ENCODE measurements at places on chromosomes 7 and 10. TPM values are rescaled to one million over a fixed set of nuclear protein-coding genes. Genes with fewer than 3 reads are reported as not detected.
A peak's percentile ranks its signal among the peaks of the same experiment; 100 is the strongest.

Gene SP8
- total RNA-seq = 0.70 TPM

Gene ITIH2
- total RNA-seq = not detected

Gene PILRB
- total RNA-seq = 19.9 TPM

Gene SLF2
- 19.6 TPM for total RNA-seq

Gene AOAH
- total RNA-seq = not detected

Gene VAX1
- total RNA-seq = 0.62 TPM

Gene GDF2
- not detected for total RNA-seq

Gene ZNF365
- total RNA-seq = 11.0 TPM

Gene HMX2
- not detected for total RNA-seq

Gene RPP30
- 24.9 TPM for total RNA-seq

DNA sequence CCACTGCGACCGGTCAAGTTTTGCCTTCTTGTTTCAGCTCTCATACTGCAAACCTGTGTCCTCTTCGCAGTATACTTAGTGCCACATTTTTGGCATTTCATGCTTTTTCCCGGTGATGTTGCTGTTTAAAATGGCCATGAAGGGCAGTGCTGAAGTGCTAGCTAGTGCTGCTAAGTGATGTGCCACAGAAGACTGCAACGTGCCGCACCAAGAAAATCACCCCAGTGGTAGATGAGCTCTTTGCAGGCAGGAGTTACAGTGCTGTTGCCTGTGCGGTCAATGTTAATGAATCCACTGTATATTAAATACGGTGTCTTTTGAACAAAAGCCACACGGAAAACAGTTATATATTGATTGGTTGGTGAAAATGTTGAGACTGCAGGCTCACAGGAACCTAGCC is 120.3 kb downstream of the ANLN start:
- no peak overlapping the region for H3K4me3 ChIP-seq
- no peak for DNase-seq
- no peak overlapping the region for H3K27ac ChIP-seq

GRCh38 chr7:48286836-48287235 is 115.6 kb downstream of the ABCA13 start:
- H3K36me3 ChIP-seq = no peaks in the 10 kb centered on the region
- no peak overlapping the region for H3K4me3 ChIP-seq
- no peak for DNase-seq
- no peaks in the 10 kb centered on the region for H3K4me1 ChIP-seq
- H3K27ac ChIP-seq = no peak overlapping the region
- H3K27me3 ChIP-seq = no peaks in the 10 kb centered on the region

DNA sequence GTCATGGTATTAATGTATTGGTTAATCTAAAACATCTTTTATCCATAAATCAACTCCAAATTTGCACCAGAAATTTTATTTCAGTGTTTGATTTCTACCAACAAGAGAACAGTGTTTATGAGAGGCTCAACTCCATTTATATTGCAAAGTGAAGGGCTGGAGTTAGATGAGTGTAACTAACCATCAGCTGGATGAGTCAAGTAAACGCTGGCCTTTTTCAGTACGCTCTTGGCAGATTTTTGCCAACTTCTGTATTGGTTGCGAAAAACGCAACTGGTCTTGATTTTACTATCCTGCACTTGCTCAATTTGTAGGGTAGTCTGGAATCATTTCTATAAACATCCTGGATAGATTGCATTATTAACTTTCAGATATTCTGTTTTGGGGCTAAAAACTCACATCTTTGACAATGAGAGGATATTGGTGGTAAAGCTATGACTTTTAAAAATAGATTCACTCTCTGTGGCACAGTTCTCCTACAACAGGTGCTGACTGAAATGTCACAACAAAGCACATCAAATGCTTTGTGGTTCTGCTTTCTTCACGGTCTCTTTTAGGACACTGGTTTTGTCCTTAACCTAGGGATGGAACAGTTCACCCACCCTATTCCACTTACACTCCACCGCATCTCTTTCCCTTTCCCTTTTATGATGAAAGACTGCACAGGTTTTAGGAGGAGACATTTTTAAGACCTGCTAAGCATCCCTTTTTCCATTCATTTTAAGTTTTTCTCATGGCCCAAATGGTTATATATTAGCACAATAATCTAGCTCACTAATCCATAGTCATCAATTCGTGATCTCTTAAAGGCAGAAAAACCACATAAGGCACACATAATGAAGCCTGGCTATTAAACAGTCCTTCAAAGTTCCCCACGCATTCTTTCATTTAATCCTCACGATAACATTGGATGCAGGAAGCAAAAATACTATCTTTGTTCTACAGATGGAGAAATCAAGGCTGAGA is 12.8 kb downstream of the CACNA2D1 start:
- H3K27ac ChIP-seq = no peak overlapping the region
- H3K27me3 ChIP-seq = no peaks in the 10 kb centered on the region
- peaks cover 15% of the 10 kb centered on the region for H3K4me1 ChIP-seq
- no peak for DNase-seq

GRCh38 chr10:11846542-11846941 is 23.4 kb downstream of the PROSER2 start:
- no peak overlapping the region for H3K27ac ChIP-seq
- H3K4me3 ChIP-seq = no peak overlapping the region
- H3K27me3 ChIP-seq = no peaks in the 10 kb centered on the region

GRCh38 chr10:8738987-8739386 is 684.5 kb downstream of the GATA3 start:
- DNase-seq = no peak
- no peak overlapping the region for H3K27ac ChIP-seq
- H3K4me3 ChIP-seq = no peak overlapping the region
- no peaks in the 10 kb centered on the region for H3K36me3 ChIP-seq

DNA sequence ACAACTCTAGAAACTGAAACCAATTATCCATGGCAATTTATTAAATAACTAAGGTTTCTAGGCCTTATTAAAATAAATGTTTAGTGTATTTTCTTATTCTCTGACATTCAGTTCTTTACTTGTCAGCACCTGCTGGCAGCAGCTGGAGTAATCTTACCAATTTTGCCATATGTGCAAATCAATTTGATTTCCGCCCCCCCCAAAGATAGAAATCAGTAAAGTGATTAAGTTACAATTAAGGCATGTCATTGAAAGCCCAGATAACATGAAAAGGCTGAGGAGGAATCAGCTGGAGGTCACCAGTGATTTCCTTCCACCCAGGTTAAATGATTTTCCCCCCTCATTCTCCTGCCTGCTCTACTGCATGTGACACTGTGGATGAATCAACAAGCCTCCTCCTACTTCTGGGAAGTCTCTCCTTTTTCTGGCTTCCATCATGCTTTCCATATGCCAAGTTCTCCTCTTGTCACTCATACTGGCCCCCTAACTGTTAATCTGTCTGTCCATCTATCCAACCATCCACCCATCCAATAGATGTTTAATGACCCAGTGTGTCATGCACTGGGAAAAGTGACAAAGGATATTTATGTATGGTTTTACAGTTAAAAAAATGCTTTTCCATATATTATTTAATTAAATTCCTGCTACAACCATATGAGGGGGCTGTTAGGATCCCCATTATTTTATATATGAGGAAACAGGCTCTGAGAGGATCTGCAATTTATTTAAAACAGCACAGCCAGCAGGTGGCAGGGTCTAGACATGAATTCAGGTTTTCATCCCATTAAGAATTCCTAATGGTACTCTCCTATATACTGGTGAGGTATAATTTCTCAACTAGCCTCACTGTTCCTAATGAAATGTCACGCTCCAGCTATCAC is 116.5 kb downstream of the ATXN7L1 start:
- no peak overlapping the region for H3K27ac ChIP-seq
- DNase-seq = peak; percentile 32
- H3K36me3 ChIP-seq = no peaks in the 10 kb centered on the region

- peaks cover 23% of the 10 kb centered on the region for H3K4me1 ChIP-seq
- no peak overlapping the region for H3K4me3 ChIP-seq
- H3K36me3 ChIP-seq = no peaks in the 10 kb centered on the region
- no peaks in the 10 kb centered on the region for H3K27me3 ChIP-seq
These were observed 51.6 kb downstream of the CREB3L2 start for GRCh38 chr7:137950263-137950621.

DNA sequence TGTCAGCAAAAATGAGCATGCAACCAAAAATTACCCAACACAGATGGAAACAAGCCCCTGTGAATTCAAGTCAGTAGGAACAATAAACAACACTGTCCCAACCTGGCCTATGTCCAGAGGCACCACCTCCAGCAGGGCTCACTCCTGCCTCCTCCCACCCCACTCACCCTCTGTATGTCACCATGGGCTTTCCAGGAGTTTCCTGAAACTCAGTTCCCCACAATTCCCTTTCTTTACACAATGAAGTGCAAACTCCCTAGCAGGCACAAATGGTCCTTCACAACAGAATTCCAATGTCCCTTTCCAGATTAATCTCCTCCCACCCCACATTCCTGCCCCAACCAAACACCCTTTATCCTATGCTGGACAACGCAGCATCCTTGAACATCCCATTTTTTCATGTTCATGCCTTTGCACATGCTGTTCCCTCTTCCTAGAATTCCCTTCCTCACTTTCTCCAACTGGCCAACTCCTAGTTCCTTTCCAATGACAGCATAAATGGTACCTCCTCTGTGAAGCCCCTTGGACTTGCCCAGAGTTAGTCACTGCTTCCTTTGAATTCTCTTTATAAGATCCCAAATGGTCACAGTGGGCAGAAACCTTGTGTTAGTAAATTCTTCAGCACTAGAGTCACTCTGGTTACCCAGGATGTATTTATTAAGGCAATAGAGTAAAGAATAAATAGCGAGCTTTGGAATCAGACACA is 157.5 kb downstream of the SLIT1 start:
- no peaks in the 10 kb centered on the region for H3K36me3 ChIP-seq
- H3K27me3 ChIP-seq = no peaks in the 10 kb centered on the region
- H3K27ac ChIP-seq = no peak overlapping the region
- peak; percentile 79 for DNase-seq

- H3K27me3 ChIP-seq = no peaks in the 10 kb centered on the region
- no peak overlapping the region for H3K27ac ChIP-seq
- H3K4me1 ChIP-seq = peaks cover 12% of the 10 kb centered on the region
- H3K4me3 ChIP-seq = peak overlapping the region; percentile 51
- no peaks in the 10 kb centered on the region for H3K36me3 ChIP-seq
These were observed 676 bp downstream of the PLAC9 start for GRCh38 chr10:80133206-80133605.

GRCh38 chr10:10831085-10831484 is 186.6 kb upstream of the CELF2 start:
- no peaks in the 10 kb centered on the region for H3K36me3 ChIP-seq
- peak; percentile 86 for DNase-seq
- no peak overlapping the region for H3K4me3 ChIP-seq
- H3K27ac ChIP-seq = peak overlapping the region; percentile 97

GRCh38 chr7:21054427-21055112 is 267.9 kb upstream of the SP8 start:
- H3K4me1 ChIP-seq = no peaks in the 10 kb centered on the region
- H3K4me3 ChIP-seq = no peak overlapping the region
- no peak overlapping the region for H3K27ac ChIP-seq
- no peak for DNase-seq

DNA sequence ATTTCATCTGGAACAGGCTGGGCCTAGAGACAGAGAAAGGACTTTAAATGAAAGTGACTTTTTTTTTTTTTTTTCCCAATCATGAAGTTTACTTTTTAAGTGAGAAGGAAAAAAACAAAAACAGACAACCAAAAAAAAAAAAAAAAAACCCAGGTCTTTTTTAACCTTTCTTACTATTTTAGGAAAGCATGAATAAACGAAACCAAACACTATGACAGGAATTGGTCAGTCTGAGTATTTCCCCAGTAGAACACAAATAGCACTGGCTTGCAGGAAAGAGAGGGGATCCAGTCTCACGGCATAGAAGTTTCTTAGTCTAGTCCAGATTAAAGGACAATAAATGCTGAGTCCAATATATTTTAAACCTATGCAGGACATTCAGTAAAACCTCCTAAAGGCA is 180.5 kb upstream of the CCDC6 start:
- H3K4me3 ChIP-seq = no peak overlapping the region
- H3K27me3 ChIP-seq = no peaks in the 10 kb centered on the region
- H3K27ac ChIP-seq = no peak overlapping the region
- no peak for DNase-seq
- no peaks in the 10 kb centered on the region for H3K4me1 ChIP-seq
